ENCODE measurements at places on chromosomes 7 and 10. TPM values are rescaled to one million over a fixed set of nuclear protein-coding genes. Genes with fewer than 3 reads are reported as not detected.

Gene VWA2
- total RNA-seq: not detected

Gene KCNMA1
- 1.5 TPM for total RNA-seq

Gene CABCOCO1
- not detected for total RNA-seq

Gene ASZ1
- total RNA-seq: not detected

Gene AOAH
- 48.8 TPM for total RNA-seq

Gene TMEM229A
- not detected for total RNA-seq

Gene MMS19
- total RNA-seq: 81.6 TPM

Gene GPR85
- not detected for total RNA-seq

Gene DKK1
- total RNA-seq: not detected

Gene TSPAN15
- 4.2 TPM for total RNA-seq

Gene GIMAP4
- total RNA-seq: 145 TPM

Gene C10orf62
- total RNA-seq: not detected

Gene UTF1
- not detected for total RNA-seq

Gene NYAP1
- 0.12 TPM for total RNA-seq

Gene LRGUK
- total RNA-seq: 0.19 TPM

Gene CYP2C19
- not detected for total RNA-seq

Gene CTAGE4
- 1.2 TPM for total RNA-seq

Gene PLXDC2
- not detected for total RNA-seq
